ENCODE measurements at places on chromosomes 3 and 15.
A peak's percentile ranks its signal among the peaks of the same experiment; 100 is the strongest.

GRCh38 chr3:67507584-67507983, 146.8 kb downstream of the SUCLG2 start:
- no peak for DNase-seq

DNA sequence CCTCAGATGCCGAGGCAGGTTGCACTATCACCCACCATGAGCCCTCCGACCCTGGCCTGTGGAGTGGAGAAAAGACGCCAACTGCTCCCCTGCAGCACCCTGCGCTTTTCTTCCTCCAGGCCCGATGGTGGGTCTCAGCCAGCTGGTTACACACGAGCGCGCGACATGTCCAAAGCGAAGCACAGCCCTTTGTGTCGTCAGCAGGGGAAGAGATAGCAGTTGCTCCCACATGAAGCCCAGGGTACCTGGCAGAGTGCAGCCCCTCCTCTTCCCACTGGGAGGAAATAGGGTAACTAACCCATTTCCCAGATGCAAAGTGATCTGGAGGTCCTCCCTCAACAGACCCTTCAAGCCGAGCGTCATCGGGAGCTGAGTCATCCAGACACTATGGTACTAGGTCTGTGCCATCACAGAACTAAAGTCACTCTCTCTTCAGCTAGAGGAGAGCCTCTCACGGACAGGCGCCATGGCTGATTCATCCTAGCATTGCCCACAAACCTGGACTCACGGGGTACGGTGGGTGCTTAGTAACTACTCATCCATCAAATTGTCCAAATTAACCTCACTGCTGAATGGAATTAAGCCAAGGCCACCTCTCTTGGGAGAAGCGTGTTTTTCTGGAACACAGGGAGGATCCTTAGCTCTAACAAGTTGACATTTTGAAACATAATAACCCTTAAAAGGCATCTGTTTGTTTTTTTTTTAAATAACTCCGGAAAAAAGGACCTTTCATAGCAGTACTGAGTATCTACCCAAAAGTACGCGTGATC, 45.2 kb upstream of the BDH1 start:
- DNase-seq: no peak

DNA sequence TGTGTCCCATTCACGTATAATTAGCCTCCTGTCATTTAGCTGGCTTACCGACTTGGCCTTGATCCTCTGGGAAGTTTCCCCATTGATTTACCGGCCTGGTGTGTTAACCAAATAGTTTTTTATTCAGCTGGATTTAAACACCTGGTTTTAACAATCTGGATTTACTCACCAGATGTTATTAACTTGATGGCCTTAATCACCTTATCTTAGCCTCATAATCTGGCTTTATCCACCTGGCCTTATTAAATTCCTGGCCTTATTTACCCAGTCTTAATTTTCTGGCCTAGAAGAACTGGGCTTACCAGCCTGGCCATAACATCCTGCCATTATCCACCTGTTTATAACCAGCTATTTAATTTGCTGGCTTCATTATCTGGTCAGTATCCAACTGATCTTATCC, 89.9 kb downstream of the IL12A start:
- no peak for DNase-seq

DNA sequence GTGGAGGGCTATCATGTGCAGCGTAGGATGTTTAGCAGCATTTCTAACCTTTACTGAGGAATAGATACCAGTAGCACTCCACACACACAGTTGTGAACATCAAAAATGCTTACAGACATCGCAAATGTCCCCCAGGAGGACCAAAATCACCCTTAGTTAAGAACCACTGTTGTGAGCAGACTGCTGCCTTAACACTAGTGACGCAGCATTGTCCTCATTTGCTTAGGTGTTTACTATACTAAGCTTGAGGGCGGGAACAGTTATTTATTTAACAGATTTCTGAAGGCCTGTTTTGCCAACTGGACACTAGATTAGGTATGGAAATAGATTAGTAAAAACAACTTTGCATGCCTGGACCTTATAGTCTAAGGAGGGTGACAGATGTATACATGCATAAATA, 2.3 kb downstream of the PPP2R3A start:
- DNase-seq: no peak

- no peak for DNase-seq
These were observed 46.9 kb downstream of the IL17RD start for GRCh38 chr3:57118254-57118653.

DNA sequence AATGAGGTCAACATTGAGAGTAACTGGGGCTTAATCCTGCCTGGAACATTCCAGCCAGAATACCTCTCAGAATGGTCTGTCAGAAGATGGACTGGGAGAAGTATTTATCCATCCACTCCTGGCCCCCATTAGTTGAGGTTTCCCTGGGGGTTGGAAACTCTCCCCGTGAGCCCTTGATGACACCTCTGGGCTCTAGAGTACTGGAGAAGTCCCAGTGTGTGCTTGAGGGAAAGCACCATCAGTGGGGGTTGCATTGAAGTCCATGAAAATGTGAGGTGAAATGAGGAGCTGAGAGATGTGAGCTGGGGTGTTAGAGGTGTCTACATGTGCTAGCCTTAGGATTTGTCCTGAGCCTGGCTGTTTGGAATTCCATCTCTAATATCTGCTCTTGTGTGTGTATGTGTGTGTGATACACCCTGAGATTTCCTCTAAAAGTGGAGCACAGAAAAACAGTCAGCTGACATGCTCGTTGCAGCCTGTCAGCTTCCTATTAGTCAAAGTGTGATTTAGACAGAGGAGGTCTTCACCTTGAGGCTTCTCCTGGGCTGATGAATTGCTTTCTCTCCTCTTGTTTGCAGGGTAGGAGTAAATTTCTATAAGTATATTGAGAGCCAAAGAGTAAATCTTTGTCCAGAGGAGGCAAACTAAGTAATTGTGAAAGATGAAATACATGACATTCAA, 67.6 kb downstream of the NR1D2 start:
- DNase-seq: no peak

GRCh38 chr3:140277886-140278285, 342.9 kb downstream of the CLSTN2 start:
- no peak for DNase-seq

DNA sequence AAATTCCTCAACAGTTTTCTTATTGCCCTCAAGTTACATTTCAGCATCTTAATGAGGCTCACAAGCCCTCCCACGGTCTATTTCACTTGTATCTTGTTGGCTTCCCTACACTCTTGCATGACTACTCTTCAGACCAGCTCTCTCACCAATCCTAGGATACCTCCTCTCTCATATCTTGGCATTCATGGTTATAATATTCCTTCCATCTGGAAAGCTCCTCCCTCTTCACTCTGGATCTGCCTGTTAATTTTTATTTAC, 8.5 kb upstream of the CCDC80 start:
- no peak for DNase-seq

GRCh38 chr3:66851894-66852613, 146.1 kb upstream of the KBTBD8 start:
- no peak for DNase-seq

DNA sequence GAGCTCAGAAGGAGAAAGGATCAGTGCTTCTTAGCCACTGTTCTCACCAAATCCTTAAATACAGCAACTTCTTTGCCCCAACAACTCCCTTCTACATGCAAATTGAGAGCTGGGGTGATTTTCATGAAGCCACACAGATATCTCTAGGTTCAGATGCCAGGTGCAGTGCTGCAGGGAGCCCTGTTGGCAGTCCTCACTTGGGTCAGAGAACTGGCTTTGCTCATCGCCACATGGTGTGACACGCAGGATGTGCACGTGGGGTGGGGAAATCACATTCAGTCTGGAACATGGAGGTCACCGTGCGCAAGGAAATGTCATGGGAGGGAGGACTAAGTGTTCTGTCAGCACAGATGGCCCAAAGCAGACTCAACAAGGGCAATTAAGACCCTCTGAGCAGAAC, 103.8 kb downstream of the WDR76 start:
- no peak for DNase-seq

- DNase-seq: peak; percentile 77
These were observed 2.8 kb downstream of the GPD1L start for GRCh38 chr3:32109256-32109655.

- DNase-seq: no peak
These were observed 95.1 kb upstream of the MELTF start for GRCh38 chr3:197124713-197125112.

GRCh38 chr3:168531116-168531515, 435.4 kb upstream of the GOLIM4 start:
- no peak for DNase-seq

- no peak for DNase-seq
These were observed 362.2 kb upstream of the SLCO3A1 start for GRCh38 chr15:91491101-91491950.

GRCh38 chr3:86744051-86744450, 246.9 kb downstream of the VGLL3 start:
- DNase-seq: no peak

GRCh38 chr3:69462022-69462825, 76.3 kb upstream of the FRMD4B start:
- DNase-seq: no peak

- no peak for DNase-seq
These were observed 31.9 kb downstream of the AGTR1 start for GRCh38 chr3:148729476-148730055.

DNA sequence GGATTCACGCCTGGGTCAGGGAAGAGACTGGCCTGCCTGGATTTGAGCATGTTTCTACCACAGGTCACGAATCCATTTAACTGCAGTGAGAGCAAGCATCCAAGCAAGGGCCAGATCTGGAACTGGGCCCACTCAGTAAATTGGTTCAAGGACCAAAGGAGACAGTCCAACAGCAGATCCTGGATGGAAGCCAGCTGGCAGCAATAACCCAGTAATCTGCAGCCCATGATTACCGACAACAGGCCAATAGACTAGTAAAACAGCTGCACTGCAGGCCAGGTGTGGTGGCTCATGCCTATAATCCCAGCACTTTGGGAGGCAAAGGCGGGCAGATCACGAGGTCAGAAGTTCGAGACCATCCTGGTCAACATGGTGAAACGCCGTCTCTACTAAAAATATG, 11.8 kb downstream of the SAMD7 start:
- no peak for DNase-seq

GRCh38 chr3:23073724-23074305, 129.3 kb upstream of the UBE2E2 start:
- no peak for DNase-seq

- DNase-seq: no peak
These were observed 558 bp downstream of the DTWD1 start for GRCh38 chr15:49621401-49621811.

DNA sequence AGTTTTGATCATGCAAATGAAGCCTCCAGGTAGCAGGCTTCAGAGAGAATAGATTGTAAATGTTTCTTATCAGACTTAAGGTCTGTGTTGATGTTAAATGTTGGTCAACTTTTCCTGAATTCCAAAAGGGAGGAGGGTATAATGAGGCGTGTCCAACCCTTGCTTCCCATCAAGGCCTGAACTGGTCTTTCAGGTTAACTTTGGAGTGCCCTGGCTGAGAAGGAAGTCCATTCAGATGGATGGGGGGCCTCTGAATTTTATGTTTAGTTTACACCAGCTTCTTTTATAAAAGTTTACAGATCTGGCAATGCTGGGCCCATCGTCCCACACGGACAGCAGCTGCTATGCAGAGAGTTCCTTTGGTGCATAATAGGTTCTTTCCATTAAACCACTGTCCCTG, 8.9 kb downstream of the CCDC13 start:
- DNase-seq: no peak

GRCh38 chr3:170117134-170117533, 64.4 kb downstream of the PHC3 start:
- DNase-seq: no peak

DNA sequence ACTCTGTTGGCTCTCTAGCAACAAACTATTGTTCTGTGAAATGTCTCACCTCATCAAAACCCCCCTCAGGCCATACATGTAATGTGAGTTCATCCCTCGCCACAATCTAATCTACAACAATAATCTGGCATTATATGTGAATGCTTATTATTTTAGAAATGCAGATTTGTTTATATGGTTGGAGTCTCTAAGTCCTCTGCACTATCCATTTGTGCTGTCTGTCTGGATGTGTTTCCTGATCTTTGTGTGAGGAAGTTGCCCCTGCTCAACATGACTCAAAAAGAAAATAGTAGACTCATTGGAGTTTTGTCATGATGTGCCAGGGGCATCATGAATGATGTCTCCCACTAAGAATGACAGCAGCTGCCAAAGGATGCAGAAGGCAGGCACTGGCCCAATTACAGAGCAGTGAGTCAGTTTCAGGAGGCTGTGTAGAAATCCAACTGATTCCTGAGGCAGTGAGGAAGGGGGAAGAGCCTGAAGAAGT, 161.6 kb upstream of the PDZRN3 start:
- DNase-seq: peak; percentile 82

DNA sequence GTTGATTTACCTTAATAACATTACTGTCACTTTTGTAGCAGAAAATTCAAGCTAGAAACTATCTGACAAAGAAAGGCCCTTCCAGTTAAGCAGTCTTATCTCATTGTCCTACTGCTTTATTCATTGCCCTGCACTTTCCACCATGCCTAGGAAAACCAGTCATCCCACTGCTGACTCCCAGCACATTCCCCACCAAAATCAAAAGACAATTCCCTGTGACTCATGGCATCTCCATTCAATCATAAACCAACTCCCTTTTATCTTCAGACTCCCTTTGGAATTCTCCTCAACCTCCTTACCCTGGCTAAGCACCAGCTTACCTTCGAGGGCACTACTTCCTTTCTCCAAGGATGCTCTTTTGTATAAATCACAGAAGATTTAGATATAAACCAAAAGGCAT, 184.3 kb downstream of the PLCH1 start:
- DNase-seq: no peak

- no peak for DNase-seq
These were observed 5.1 kb upstream of the SLC25A38 start for GRCh38 chr3:39378088-39378487.

DNA sequence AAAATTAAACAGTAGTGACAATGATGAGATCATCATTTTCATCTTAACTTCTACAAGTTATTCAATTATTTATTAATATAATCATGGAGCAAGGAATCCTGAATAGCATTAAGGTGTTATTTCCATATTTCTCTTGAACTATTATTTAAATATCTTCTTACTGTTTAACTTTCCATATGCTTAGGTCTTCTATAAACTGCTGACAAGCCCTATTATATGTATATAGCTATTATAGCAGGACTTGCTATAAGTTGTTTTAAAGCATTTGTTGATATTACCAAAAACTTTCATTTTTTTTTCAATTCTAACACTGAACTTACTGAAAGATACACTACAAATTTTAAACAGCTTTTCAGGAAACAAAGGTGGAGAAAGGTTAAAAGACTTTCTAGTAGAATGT, 76.7 kb downstream of the PLD1 start:
- DNase-seq: no peak

DNA sequence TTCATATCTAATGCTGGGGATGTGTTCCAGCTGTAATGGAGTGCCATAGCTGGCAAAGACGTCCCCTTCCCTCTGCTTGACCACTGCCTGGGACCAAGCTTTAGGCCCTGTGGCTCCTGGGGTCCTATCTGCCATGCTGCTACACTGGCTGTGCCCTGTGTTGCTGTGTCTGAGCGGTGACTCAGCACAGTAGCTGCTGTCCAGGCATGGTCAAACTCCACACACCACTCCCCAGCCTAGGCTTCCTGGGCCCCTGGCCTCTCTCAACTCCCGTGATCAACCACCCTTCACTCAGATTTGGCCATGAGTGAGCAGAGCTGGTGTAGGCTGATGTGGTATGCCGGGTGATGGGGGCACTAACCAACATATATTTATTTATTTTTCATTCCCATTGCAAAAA, 27.0 kb downstream of the EPHB1 start:
- no peak for DNase-seq

GRCh38 chr3:159761848-159762635, 226.6 kb upstream of the IL12A start:
- DNase-seq: no peak
